ENCODE measurements at places on chromosomes 13 and 19.

DNA sequence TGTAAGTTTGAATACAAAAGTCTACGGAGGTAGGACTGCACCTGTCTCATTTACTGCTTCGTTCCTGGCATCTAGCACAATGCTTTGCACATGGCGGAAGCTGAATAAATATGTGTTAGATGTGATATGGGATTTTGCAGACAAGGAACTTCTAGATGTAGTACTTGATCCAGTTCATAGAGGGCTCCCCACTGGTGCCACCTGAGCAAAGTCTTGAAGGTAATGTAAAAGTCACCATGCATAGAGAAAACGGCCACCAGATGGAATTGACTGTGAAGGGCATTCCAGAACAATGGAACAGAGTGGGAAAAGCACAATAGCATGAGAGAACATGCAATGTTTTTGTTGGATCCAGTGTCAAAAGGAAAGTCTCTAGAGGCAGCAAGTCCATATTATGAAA lies 209.3 kb downstream of the HS6ST3 start:
- no peak for DNase-seq

DNA sequence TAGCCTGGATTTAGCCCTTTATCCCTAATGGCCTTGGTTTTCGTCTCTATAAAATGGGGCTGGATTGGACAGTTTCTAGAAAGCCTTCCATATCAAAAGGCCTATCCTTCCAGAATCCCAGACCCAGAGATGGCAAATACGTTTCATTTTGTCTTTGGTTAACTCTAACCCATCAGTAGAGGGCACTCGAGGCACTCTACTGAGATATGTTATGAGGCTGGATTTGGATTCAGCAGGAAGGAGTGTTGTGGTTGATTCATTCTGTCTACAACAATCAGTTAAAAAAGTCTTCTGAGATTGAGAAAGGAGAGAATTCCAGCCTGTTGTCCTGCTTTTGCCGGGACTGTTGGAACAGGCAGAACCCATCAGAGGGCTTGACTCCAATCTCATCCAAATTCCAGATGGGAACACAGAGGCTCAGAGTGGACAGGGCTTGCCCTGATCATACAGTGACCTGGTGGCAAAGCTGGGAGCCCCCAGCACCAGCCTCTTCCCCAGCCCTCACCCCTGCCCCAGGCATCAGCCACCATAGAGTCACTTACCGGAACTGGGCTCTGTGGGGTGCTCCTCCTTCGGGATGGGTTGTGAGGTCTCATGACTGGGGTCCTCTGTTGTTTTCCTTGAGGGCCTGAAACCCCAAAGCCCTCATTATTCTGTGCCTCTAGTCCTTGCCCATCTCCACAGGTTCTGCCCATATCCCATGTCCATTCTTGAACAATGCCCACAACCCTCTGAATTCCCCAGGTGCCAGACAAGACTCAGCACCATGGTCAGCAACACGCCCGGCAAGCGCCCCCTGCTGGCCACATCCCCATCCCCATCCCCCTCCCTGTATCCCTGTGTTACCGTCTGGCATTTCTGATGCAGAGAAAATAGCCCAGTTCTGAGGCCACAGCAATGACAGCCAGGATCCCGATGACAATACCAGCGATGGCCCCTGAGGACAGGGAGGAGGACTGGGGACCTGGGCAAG lies 12.3 kb upstream of the ZNF180 start:
- DNase-seq, result no peak

DNA sequence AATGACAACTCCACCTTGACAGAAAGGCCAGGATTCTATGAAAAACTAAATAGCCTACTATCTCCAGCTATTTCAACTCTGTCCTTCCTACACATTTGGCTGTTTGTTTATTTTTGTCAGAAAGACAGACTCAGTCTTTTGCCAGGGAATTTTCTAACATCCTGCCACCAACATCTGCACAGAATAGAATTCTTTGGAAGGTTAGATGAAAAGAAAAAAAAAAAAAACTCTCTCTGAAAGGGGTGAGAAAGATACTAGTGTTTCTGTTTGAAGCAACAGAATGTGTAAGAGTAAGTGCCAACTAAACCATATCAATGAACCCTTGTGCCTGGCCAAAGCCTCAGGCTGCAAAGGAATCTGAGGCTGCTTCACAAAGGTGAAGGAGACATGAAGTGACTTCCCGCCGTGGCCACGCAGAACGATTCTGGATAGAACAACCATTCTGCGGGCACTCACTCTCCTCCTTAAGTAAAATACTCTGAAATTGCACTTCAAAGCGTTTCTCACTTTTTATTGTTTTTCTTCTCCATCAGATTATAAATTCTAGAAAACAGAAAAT lies 498.2 kb downstream of the IRS2 start:
- DNase-seq, result peak; percentile 29

- DNase-seq, result no peak
Observed at GRCh38 chr19:3603121-3603811, 3.4 kb downstream of the TBXA2R start.

- DNase-seq, result no peak
Observed at GRCh38 chr13:110472904-110473563, 88.5 kb downstream of the RAB20 start.

DNA sequence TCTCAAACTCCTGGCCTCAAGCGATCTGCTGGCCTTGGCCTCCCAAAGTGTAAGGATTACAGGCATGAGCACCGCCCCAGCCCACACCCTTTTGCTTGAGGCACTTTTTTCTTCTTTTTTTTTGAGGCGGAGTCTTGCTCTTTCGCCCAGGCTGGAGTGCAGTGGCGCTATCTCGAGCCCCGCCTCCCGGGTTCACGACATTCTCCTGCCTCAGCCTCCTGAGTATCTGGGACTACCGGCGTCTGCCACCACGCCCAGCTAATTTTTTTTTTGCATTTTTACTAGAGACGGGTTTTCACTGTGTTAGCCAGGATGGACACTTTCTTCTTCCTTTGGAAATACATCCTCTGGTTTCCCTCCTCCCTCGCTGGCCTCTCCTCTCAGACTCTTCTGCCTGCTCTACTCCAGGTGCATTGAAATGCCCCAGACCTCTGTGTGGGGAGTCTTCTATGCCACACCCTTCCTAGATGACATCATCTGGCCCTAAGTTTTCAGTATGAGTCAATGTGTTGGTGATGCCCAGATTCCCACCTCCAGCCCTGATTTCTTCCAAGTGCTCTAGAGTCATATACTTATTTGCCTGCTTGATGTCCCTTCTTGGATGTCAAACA lies 20.7 kb upstream of the TPT1 start:
- no peak for DNase-seq

DNA sequence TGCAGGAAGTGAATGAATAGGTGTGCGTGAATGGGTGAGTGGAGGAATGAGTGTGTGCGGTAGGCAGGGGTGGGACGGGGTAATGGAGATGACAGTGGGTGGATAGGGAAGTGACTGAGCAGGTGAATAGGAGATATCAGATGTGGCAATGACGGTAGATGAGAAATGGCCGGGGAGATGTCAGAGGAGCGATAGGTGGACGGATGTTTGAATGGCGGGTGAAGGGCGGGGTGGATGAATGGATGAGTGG lies 1.5 kb downstream of the TTC9B start:
- DNase-seq, result no peak

DNA sequence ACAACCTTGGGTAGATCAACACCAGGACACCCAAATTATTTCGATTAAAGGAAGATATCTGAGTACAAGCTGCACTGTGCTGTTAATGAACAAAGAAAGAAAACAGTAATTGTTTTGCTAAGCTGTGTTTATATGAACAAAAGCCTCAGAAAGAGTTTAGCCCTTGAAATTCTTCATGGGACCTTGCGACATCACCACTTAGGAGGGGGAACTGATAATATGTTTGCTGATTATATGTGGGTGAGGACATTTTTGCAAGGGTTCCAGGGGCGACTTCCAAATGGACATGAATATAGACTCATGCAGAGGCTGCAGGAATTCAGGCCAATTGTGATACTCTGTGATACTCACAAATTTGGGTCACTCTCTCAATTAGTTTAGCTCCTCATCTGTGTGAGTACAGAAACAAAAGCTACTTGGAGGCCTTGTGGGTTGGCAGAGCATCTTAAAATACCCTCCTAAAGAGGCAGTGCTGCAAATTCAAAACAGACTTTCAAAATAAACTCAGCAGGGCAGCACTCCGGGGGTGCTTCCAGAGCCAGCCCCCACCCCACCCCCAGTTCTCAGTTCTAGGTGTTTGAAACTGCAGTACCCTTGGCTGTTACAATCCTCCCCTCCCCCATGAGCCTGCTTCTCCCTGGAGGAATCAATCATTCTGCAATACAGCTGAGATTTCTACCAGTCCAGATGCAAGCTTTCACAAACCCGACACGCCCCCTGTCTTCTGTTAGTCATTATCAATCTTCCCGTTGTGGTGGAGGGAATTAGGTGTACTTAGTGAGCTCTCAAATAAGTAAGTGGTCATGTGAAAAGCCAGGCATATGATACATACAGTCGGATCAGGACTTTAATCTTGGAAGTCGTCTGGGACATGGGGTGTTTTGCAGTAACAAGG lies 97.0 kb upstream of the MBNL2 start:
- peak; percentile 84 for DNase-seq

DNA sequence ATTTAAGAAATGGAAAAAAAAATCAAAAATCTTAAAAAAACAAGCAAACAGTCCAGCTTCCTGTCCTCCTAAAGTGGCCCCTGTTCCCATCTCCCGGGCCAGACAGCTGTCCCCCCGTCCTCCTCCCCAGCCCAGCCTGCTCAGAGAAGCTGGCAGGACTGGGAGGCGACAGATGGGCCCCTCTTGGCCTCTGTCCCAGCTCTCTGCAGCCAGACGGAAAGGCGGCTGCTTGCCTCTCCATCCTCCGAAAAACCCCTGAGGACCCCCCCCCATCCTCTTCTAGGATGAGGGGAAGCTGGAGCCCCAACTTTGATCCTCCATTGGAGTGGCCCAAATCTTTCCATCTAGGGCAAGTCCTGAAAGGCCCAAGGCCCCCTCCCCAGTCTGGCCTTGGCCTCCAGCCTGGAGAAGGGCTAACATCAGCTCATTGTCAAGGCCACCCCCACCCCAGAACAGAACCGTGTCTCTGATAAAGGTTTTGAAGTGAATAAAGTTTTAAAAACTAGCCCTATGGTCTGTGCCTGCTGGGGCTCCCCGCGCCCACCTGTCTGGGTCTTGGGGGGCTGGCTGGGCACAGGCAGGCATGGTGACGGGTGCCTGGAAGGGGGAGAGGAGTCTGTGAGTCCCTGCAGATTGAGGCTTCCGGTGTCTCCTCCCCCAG lies 3.8 kb downstream of the GADD45GIP1 start:
- DNase-seq, result no peak

GRCh38 chr13:111948811-111949210 lies 118.1 kb upstream of the SOX1 start:
- no peak for DNase-seq

DNA sequence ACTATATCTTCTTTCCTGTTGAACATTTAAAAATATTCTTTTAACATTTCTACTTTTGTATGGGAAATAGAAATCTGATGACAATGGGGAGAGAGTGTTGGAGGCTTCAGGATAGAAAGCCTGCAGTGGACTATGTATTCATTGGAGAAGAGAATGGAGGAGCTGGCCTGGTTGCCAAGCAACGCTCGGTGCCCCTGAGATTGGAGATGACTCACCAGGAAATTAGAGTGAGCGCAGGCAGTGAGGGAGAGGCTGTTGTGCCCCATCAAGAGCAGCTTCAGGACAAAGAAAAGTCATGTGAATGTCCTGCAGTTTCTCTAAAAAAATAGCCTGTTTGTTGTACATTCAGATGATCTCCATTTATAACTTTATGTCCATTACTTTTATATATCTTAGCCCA lies 48.7 kb upstream of the ZNF835 start:
- no peak for DNase-seq

DNA sequence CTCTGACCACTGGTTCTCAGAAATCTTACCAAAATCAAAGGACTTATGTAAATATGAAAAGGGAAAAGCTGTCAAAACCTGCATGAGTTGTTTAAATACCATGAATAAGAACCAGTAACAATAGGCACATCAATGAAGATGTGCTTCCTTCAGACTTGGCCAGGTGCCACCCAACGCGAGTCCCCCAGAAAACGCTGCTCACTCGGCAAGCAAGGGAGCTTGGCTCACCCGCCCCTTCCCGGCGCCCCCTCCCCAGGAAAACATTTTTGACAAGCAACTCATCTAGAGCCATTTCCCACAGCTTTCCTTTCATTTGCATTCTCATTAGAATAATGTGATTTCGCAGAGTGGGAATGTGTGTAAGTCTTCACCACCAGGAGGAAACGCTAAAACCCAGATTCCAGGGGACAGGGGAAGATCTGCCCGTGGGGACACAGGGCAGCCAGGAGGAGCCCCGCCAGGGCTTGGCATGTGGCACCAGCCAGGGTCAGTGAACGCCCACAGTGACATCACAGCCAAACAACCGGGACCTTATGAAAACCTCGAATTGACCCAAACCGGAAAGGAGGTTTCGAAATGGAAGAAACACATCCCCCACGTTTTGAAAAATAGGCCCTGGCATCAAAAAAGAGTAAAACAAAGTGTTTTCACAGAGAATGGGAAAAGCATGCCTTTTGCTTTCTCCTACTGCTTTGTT lies 366.2 kb upstream of the TSHZ3 start:
- no peak for DNase-seq

DNA sequence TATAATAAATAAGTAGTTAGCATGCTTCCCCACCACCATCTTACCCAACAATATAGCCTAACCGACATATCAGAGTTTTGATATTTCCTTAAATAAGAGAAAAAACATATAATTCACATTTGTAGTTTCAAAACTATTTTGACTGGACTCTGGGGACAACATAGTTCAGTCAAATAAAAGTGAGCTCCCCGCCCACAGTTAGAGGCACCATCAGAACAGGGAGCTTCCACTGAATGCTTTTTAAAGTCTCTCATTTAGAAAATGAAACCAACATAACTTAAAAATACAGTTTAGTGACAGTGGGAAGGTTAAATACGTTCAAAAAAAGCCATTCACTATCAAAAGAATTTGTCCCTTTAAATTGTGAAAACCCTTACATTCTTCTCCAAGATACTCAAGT lies 92.8 kb downstream of the EPSTI1 start:
- no peak for DNase-seq

GRCh38 chr19:31290931-31291590 lies 58.2 kb downstream of the TSHZ3 start:
- DNase-seq, result no peak

DNA sequence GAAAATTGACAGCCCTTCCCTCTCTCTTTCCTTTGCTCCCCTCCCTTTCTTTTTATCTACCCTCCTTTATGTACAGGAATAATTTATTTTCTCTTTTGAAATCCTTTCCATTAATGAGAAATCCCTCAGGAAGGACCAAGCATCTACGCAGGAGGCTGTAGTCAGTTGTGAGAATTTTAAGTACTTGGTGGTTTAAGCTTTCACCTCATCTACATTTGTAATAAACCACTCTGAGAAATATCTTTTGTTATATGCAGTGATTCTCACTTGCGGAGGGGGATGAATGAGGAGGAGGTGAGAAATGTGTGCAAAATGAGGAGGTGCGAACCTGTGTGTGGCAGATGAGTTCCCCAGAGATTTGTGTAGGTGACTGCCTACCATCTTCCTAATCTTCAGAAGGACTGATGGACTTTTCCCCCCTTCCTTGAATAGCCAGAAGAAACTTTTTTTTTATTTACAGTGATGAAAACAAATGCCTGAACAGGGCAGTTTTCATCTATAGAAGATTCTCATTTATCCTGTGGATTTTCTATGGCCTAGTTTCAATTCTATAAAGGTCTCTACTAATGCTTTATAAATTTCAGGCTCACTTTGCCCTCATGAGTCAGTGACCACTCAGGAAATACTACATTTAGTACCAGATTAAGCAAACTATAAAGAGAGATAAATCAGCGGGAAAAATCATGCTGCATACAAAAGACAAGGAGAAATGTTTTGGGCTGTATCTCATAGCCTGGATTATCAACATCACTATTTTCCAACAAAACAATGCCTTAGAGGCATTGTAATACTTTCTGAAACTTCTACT lies 118.3 kb downstream of the LHFPL6 start:
- no peak for DNase-seq

- no peak for DNase-seq
Observed at GRCh38 chr13:47206111-47206510, 309.3 kb upstream of the HTR2A start.
